ENCODE measurements at places on chromosomes 3 and 15.

GRCh38 chr3:70736009-70736408 is 423.6 kb upstream of the MDFIC2 start:
- DNase-seq, result no peak

GRCh38 chr3:61378311-61378710 is 127.1 kb upstream of the FHIT start:
- DNase-seq, result no peak

- no peak for DNase-seq
These were observed 177.5 kb upstream of the CGNL1 start for GRCh38 chr15:57198654-57199291.

DNA sequence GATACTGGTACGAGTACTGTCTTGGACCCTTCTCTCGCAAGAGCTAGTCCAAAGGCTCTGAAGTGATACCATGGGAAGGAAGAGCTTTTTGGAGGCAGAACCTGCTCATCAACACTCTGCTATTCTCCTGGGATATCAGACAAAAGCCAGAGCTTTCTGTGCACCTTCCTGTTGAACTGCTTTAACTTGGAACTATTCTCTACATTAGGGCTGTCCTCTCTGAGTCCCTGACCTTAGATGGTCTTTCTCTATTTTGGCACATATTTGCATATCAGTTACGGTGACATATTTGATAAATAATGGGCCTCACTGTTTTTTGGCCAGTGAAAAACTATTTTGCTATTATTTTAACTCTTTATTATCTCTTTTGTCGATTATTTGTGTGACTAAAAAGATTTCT is 146.9 kb downstream of the TIGIT start:
- no peak for DNase-seq

DNA sequence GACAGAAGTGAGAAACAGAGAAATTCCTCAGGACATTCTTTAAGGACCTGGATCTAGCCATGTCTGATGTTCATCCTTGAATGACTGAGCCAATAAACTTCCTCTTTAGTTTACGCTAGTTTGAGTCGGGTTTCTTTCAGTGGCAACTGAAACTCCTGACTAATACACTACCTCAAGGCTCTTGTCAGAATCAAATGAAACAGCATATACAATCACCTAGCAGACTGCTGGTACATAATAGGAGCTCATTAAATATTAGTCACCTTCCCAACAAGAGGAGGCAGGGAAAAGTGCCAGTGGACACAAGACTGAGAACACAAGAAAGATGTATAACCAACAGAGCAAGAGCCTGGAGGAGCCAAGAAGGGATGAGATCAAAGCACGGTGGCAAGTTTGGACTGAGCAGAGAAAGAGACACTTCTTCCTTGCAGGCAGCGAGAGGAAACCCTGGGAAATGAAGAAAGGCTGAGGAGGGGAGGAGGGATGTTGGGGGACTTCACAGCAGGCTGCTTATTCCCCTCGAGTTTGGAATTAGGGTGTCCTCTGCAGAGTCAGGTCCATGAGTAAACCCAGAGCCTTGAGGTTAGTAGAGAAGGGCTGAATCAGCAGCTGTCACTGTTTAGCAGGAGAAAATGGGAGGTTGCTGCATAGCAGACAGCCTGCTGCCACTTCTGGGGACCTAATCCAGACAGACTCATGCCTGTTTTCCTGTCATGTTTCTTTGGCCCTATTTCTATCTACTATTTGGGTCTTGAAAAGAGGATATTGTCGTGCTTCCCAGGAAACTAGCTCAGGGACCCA is 73.3 kb downstream of the MRPL46 start:
- DNase-seq, result no peak

GRCh38 chr15:56866803-56867202 is 51.6 kb upstream of the TCF12 start:
- DNase-seq, result no peak

- no peak for DNase-seq
These were observed 28.8 kb upstream of the GLCE start for GRCh38 chr15:69131362-69132220.

DNA sequence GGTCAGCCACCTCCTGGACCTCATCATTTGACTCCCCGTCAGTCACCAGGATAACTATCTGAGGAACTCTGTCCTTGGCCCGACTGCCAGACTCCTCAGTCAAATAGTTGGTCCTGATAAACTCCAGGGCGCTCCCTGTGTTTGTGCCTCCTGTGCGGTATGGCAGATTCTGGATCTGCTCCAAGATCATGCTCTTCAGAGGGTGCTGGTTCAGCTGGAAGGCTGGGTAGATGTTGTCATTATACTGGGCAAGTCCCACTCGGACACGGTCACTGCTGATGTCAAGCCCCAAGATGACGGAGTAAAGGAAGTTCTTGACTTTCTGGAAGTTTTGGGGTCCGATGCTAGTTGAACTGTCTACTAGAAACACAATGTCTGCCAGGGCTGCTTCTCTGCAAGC is 31.1 kb upstream of the CAPN7 start:
- DNase-seq, result no peak

GRCh38 chr3:178182337-178182779 is 353.9 kb upstream of the KCNMB2 start:
- DNase-seq, result no peak

DNA sequence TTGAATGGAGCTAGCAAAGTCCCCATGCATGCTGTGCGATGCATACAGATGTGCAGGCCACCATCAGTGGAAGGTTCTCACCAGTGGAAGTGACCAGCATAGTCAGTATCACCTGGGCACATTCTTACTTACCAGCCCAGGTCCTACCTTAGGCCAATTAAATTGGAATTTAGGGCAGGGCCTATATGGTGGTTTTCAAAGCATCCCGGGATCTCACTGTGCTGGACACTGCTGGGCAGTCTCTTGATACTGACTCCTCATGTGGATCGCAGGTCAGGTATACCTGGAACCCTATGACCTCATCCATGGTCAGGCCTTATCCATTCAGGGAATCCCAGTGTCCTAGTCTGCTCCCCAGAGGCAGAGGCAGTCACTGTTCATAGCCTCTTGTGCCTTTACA is 336.6 kb upstream of the NR2E3 start:
- no peak for DNase-seq

- no peak for DNase-seq
These were observed 27.5 kb upstream of the FAM81A start for GRCh38 chr15:59410391-59410896.

DNA sequence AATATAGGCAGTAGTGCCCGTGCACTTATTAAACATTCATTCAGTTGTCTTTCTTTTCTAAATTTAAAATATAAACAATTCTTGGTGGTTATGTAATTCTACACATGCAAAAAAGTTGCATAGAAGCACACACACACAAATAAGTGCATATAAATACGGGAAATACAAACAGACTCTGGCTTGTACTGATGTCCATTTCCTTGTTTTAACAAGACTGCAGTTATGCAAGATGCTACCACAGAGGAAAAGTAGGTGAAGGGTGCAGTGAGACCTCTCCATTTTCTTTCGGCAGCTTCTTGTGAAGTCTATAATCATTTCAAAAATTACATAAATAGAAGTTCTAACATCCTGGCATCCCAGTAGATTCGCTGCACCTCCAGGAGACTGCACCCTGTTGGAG is 130.6 kb upstream of the BCL6 start:
- no peak for DNase-seq

DNA sequence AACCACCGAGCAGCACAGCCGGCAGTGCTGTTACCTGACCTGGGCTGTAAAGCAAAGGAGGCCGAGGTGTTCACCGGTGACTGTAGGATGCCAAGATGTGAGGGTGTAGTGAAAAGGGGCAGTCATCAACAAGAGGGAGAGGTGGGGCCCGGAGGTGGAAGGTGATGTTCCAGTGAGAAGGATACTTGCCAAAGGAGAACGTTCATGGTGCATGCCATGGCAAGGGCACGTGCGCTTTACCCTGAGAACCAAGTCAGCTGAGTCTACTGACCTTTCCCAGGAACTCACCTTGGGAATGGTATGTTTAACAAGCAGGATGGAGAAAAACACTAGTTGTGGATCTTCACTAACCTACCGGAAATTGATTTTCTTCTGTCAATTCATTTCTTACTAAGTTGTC is 211.1 kb downstream of the PDZRN3 start:
- no peak for DNase-seq

DNA sequence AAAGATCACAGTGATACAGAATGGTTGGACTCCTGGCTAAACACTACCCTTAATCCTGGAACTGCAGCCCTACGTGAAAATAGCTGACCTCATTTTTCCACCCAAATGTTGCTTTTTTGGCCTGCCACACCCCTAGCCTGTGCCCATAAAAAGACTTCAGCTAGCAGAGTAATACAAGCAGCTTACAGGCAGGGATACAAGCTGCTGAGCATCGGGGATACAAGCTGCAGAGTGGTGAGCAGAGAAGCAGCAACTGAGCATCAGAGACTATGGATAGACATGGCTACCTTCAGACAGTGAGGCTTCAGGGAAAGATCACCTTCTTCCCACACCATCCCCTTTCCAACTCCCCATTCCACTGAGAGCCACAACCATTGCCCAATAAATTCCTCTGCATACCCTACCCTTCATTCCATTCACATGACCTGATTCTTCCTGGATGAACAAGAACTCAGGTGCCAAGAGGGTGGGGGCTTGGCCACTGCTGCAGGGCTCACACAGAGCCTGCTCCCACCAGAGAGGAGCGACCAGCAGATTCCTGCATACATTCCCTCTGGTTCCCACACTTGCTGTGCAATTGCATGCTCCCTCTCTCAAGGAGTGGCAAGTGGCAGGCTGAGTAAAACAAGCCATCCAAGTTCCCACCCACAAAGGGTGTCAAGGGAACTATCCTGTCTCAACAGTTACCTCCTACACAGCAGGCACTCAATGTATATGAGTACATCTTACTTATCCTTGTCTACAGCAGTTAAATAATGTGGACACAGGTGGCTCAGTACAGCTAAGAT is 217.5 kb downstream of the ALCAM start:
- DNase-seq, result no peak

GRCh38 chr3:120145542-120146285 is 51.5 kb upstream of the GSK3B start:
- DNase-seq, result no peak

- no peak for DNase-seq
These were observed 43.4 kb upstream of the MRPS22 start for GRCh38 chr3:139300416-139300815.

- DNase-seq, result peak; percentile 42
These were observed 25.7 kb downstream of the FSIP1 start for GRCh38 chr15:39756806-39757522.

- DNase-seq, result no peak
These were observed 16.0 kb upstream of the C3orf38 start for GRCh38 chr3:88133711-88134263.

DNA sequence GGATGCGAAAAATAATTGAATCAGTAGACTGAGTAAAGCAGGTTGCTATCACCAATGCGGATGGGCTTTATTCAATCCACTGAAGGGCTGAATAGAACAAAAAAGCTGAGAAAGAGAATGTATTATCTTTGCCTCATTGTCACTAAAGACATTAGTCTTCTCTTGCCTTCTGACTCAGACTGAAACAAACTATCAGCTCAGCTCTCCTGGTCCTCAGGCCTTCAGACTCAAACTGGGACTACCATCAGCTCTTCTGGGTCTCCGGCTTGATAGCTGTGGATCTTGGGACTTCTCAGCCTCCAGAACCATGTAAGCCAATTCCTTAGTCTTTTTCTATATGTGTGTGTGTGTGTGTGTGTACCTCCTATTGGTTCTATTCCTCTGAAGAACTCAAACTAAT is 12.6 kb downstream of the IFT57 start:
- no peak for DNase-seq

GRCh38 chr3:54988838-54989630 is 61.2 kb upstream of the LRTM1 start:
- DNase-seq, result no peak

DNA sequence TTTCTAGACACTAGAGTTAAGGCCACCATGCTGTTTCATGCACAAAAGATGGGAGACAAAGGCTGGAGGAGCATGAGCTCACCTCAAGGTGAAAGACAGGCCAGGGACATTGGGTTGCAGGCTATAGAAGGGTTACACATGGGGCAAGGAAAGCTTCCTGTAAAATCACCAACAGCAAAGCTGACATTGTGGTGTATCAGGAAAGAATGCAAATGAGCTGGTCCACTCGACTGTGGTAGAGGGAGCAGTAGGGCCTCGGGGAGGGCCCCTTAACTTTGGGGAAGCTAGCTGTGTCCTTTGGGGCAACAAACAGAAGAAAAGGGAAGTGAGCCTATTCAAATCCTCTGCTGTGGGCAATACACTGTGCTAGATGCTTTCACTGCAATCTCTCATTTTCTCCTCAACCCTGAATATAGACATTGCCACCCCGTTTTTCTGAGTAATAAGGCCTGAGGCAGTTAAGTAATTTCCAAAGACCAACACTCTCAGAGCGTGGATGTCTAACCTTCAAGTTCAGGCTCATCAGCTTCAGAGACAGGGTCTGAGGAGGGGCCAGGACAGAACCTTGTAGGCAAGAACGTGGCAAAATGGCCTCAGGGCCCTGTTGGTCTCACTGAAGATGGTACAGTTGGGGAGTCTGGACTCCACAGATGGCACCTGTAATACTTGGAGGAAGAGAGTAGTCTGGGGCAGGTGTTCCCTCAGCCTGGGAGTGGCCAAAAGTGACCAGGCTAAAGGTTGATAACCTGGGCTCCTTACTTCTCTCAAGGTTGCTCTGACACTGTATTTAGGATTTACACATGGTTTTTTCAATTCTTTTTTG is 24.1 kb downstream of the CX3CR1 start:
- no peak for DNase-seq

DNA sequence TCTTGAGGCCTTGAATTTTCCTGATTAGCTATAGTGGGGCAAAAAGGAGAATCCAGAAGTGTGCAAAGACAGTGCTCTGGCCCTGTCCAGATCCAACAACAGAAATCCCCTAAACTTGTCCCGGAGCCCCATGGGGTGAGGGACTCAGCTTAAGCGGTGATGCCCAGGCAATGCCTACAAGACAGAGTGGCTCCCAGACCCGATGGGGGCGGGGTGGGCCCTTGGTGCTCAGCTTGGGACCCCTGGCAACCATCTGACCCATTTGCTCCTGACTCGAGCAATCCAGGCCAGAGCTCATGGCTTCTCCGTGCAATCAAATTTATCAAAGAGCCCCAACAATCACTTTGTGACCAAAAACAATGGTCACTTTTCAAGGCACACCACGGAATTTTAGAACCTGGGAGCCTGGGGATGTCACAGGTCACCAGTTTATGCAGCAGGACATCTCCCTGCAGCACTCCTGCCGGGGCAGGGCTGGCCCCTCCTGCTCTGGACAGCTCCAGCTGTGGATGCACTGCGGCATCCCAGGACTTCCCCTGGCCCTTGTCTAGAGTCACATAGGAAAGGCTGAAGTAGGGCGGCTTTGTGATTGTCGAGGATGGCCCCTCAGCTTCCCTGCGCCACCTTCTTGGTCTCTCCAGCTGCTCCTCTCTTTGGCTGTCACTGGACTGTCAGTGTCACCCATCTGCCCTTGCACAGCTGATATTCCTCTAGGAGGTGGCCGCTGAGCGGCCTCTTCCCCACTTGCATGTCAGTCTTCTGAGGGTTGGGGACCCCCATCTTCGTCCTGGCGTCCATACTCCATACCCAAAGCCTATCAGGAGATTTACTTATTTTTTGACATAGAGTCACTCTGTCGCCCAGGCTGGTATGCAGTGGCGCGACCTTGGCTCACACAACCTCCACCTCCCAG is 28.4 kb downstream of the RGMA start:
- DNase-seq, result no peak

GRCh38 chr3:101963902-101964362 is 114.6 kb downstream of the NFKBIZ start:
- no peak for DNase-seq
